IMR-90 (cell line): ENCODE measurements at places on chromosomes 4 and X. TPM values are rescaled to one million over a fixed set of nuclear protein-coding genes. Genes with fewer than 3 reads are reported as not detected.

Gene RTL9
- 0.56 and 0.90 TPM in 2 replicates for total RNA-seq

Gene DCAF16
- 23.6 and 31.5 TPM in 2 replicates for total RNA-seq

Gene TLR2
- under 0.01 TPM in 2 replicates for total RNA-seq

Gene ADH1B
- under 0.01 and 0.36 TPM in 2 replicates for total RNA-seq

Gene CLDN2
- not detected in 2 replicates for total RNA-seq

Gene PAGE4
- not detected in 2 replicates for total RNA-seq

Gene AKAP14
- not detected in 2 replicates for total RNA-seq

Gene CT45A1
- total RNA-seq = not detected in 2 replicates

Gene CITED1
- total RNA-seq = under 0.01 and 0.18 TPM in 2 replicates

Gene ZNF711
- 2.3 and 3.9 TPM in 2 replicates for total RNA-seq

Gene INTU
- total RNA-seq = 10.8 and 12.5 TPM in 2 replicates

Gene ELK1
- total RNA-seq = 10.0 and 14.2 TPM in 2 replicates

Gene SHROOM4
- 2.2 TPM in 2 replicates for total RNA-seq

Gene TIGD4
- total RNA-seq = not detected in 2 replicates

Gene SAP30
- total RNA-seq = 3.8 and 13.9 TPM in 2 replicates

Gene GPRIN3
- under 0.01 TPM in 1 of 2 replicates, not detected in the other for total RNA-seq

Gene FABP2
- total RNA-seq = not detected in 2 replicates

Gene OTC
- not detected in 2 replicates for total RNA-seq

Gene PTCHD1
- total RNA-seq = not detected in 2 replicates

Gene ADRA2C
- total RNA-seq = under 0.01 and 0.28 TPM in 2 replicates

Gene ODAPH
- total RNA-seq = not detected in 2 replicates

Gene ANXA3
- total RNA-seq = 5.0 and 5.3 TPM in 2 replicates

Gene HGFAC
- total RNA-seq = not detected in 2 replicates

Gene PDGFRA
- 157 and 168 TPM in 2 replicates for total RNA-seq

Gene SH2D1A
- total RNA-seq = not detected in 2 replicates

Gene MAOA
- 0.36 and 0.56 TPM in 2 replicates for total RNA-seq

Gene RIPPLY1
- total RNA-seq = not detected in 2 replicates

Gene F8A2
- not detected in 2 replicates for total RNA-seq

Gene TMEM192
- 11.1 and 17.2 TPM in 2 replicates for total RNA-seq

Gene FDCSP
- not detected in 2 replicates for total RNA-seq

Gene L1CAM
- 0.36 and 0.56 TPM in 2 replicates for total RNA-seq

Gene OTUD6A
- total RNA-seq = not detected in 2 replicates

Gene KDR
- total RNA-seq = not detected in 2 replicates

Gene CT47A7
- not detected in 2 replicates for total RNA-seq

Gene AREG
- total RNA-seq = 0.18 and 0.28 TPM in 2 replicates

Gene PPEF2
- not detected in 2 replicates for total RNA-seq

Gene MAOB
- 0.28 and 0.36 TPM in 2 replicates for total RNA-seq

Gene HPRT1
- total RNA-seq = 7.0 and 15.6 TPM in 2 replicates

Gene GAB1
- total RNA-seq = 8.9 and 12.0 TPM in 2 replicates

Gene BCAP31
- total RNA-seq = 166 and 244 TPM in 2 replicates

Gene ARHGEF9
- total RNA-seq = 9.7 and 11.8 TPM in 2 replicates

Gene MAGEA11
- not detected in 2 replicates for total RNA-seq

Gene METAP1
- 43.7 and 76.1 TPM in 2 replicates for total RNA-seq

Gene PNMA5
- not detected in 2 replicates for total RNA-seq

Gene ATP1B4
- total RNA-seq = not detected in 2 replicates

Gene MAGEA2B
- not detected in 2 replicates for total RNA-seq

Gene PHF8
- total RNA-seq = 11.4 and 15.2 TPM in 2 replicates

Gene GABRB1
- 16.1 and 16.4 TPM in 2 replicates for total RNA-seq

Gene CENPE
- total RNA-seq = 14.5 and 34.2 TPM in 2 replicates

Gene ATP10D
- total RNA-seq = 90.3 and 135 TPM in 2 replicates

Gene CENPVL1
- total RNA-seq = not detected in 2 replicates

Gene EGFL6
- not detected in 2 replicates for total RNA-seq

Gene ADH1C
- total RNA-seq = not detected in 2 replicates

Gene GCNA
- total RNA-seq = 0.83 and 0.90 TPM in 2 replicates

Gene CLDN22
- total RNA-seq = not detected in 2 replicates

Gene RHOH
- under 0.01 TPM in 1 of 2 replicates, not detected in the other for total RNA-seq

Gene UGT2B10
- not detected in 2 replicates for total RNA-seq

Gene ASB11
- not detected in 2 replicates for total RNA-seq

Gene MAGEC2
- total RNA-seq = not detected in 2 replicates

Gene STARD8
- total RNA-seq = 1.6 and 1.7 TPM in 2 replicates
